NCI-H2107 (cell line): ENCODE measurements at places on chromosomes 1 and 21.

GRCh38 chr1:248618878-248619277 is 16.0 kb downstream of the OR2T11 start:
- no peak for DNase-seq

DNA sequence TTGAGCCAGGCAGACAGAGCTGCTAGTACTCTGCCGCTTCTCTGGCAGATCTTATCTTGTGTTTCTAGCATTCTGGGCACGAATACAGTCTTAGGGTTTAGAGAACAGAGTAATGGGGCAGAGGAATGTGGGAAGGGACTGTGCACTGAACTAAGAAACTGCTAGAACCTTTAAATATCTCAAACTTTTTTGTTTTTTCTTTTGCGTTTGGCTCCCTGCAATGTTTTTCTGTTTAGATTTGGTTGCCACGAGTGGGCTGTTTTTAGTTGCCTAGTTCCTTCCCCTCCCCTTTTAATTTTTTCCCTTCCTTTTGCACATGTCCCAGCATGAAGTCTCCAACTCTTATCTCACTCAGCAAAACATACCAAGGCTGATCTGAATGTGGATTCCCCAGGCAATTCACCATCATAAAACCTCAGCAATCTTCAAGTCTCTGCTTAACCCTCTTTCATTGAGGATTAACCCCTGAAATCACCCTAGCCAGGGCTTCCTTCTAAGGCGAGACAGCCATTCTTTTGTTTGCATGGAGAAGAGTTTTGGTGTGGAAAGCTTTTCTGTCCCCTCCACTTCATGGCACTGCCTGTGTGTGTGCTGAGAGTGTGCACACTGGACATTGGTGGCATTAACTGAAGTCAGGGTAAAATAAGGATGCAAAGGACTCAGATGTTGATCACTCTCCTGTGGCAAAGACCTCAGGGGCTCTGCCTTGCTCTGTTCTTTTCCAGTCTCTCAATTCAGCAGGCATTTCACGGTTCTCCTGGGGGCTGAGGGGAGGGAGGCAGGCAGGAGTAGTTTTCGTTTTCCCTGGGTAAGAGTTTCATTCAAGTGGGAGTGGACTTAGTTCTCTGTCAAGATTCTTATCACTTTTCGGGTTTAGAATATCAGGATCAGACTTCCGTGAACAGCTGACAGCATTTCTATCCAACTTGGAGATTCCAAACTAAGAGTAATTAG is 2.8 kb upstream of the ATF3 start:
- DNase-seq: no peak

DNA sequence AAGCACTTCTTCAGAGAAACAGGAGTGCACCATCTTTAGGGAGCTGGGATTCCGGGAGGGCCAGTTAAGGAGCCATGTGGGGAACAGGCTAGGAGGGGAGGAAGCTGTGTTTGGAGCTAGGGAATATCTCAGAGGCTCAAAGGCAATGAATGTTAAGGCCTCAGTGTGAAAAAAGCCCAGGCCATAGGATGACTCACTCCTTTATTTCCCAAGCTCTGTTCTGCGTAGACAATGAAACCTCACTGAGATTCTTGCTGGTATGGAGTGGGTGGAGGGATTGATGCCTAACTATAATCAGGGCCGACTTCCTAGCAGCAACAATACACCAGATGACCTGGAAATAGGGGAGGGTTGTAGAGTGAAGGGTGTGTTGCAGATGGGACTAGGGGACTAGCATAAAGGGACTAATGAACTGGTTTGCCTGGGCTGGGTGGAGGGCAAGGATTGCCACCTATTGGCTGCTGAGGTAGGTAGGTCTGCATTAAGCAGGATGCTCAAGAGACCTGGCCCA is 2.1 kb downstream of the GNAT2 start:
- DNase-seq: no peak

- DNase-seq: no peak
Observed at GRCh38 chr1:233668146-233668724, 54.3 kb downstream of the KCNK1 start.

- DNase-seq: no peak
Observed at GRCh38 chr21:14675774-14676530, 129.8 kb upstream of the SAMSN1 start.

GRCh38 chr1:167737169-167737568 is 15.4 kb downstream of the MPZL1 start:
- no peak for DNase-seq
